ENCODE measurements at places on chromosomes 13 and 19.

DNA sequence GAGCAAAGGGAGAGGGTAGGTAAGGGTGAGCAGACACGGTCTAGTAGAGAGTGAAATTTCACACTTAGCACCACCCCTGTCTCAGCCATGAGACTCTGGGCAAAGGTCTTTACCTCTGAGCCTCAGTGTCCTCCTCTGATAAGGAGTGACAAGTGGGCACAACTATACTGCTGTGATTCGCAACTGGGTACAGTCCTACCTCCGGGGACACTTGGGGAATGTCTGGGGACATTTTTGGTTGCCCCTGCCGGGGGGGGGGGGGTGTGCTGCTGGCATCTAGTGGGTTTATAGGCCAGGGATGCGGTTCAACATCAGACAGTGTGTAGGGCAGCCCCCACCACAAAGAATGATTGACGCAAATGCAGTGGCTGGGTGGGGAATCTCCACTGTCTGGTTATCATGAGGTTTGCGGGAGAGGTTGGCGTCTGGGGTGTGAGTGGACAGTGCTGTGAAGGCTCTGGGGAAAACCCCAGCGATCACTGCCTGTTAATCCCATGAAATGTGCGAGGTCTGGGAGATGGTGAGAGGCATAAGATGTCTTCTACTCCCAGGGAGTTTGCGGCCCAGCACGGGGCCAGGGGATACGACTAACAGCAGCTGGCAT lies 4.3 kb downstream of the NACC1 start:
- DNase-seq = no peak

GRCh38 chr19:49546825-49547565 lies 19.2 kb downstream of the RCN3 start:
- peak; percentile 80 for DNase-seq

- no peak for DNase-seq
Observed at GRCh38 chr19:39679791-39680168, 24.1 kb downstream of the LGALS16 start.

- DNase-seq = no peak
Observed at GRCh38 chr13:22018836-22019210, 347.9 kb downstream of the FGF9 start.
